Daoy (cell line): ENCODE measurements at places on chromosomes 12 and 14.
A peak's percentile ranks its signal among the peaks of the same experiment; 100 is the strongest.

DNA sequence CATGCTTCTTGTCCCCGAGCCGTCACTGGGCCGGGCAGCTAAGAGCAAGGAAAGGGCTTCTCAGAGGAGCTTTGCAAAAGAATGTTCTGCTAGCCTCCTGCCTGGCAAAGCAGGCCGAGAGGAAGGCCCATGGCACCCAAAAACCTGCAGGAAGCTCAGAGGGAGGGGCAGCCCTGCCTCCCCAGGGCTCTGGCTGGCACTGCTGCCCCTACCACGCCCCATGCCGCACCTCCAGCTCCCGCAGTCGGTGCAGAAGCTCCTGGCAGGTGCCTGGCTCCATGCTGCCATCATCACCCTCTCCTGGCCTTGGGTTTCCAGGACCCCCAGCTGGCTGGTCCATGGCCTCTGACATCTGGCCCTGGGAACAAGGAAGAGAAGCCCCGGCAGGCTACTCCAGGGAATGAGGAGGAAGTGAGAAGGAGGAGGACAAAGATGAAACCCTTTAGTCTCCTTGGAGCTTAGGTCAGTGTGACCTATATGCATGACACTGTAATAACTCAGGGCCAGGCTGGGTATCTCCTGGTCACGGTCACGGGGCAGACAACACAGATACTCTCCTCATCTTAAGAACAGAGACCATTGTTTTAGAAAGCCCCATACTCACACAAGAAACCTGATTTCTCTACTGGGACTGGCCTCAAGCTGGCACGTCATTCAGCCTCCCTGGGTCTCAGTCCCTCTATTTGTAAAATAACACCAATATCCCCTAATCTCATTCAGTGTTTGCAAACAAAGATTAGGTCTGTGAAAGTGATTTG is 24.3 kb downstream of the NCKAP5L start:
- DNase-seq, result no peak

- no peak for DNase-seq
Observed at GRCh38 chr12:54700849-54701248, 52.7 kb upstream of the DCD start.

DNA sequence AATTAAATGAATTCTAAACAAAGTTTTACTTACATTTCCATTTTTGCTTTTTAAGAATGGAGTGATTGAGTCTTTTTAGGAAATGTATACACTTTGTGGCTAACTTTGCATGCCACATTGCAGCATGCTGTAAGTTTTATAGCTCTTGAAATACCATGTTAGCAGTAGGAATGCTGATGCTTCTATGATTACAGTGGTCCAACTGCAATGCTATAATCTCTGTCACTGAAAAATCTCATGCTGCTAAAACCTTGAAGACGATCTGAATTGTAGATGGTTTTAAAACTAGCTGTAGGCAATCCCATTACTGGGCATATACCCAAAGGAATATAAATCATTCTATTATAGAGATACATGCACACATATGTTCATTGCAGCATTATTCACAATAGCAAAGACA is 127.6 kb downstream of the WIF1 start:
- DNase-seq, result no peak

GRCh38 chr12:15984097-15984800 is 73.1 kb downstream of the DERA start:
- no peak for DNase-seq

DNA sequence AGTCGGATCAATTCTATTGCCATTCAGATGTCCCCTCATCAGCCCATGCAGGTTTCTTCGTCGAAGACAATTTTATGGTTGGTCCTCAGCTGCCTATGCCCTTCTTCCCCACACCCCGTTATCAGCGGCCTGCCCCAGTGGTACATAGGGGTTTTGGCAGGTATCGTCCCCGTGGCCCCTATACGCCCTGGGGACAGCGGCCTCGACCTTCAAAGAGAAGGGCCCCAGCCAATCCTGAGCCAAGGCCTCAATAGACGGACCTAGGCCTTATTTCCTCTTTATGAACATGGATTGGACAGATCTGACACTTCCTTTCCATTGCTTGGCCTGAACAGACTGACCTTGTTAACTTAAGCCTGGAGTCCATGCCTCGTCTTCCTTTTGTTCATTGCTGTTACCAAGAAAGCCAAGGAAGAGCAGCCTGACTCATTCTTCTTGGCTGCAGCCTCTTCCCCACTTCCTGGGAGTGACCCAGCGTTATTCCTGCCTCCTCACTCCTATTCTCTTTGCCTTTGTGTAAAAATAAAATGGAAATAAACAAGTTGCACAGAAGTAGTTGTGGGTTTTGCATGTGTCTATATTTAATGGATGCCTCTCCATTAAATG is 156.5 kb upstream of the AMIGO2 start:
- DNase-seq, result peak; percentile 78

GRCh38 chr14:30854492-30854891 is 19.9 kb upstream of the COCH start:
- no peak for DNase-seq

DNA sequence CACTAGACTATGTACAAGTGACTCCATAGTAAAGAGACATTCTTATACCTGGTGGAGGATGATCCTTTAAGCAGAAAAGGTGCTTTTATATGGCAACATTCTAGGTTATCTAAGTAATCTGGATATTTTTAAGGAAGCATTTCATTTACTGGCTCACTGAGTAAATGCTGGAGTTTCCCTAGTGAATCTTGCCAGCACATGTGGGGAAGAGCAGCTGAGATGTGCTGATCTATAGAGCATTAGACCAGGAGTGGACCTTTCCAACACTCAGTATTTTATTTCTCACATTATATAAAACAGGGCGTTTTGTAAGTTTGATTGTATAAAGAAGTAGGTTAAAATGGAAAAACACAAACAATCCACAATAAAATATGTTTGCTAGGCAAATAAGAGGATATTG is 478.5 kb downstream of the ATP23 start:
- no peak for DNase-seq

- peak; percentile 90 for DNase-seq
Observed at GRCh38 chr12:111322336-111323250, 46.3 kb downstream of the PHETA1 start.
